Renal cortex interstitium (tissue), 15 donors: ENCODE measurements at places on chromosomes 4 and X.

DNA sequence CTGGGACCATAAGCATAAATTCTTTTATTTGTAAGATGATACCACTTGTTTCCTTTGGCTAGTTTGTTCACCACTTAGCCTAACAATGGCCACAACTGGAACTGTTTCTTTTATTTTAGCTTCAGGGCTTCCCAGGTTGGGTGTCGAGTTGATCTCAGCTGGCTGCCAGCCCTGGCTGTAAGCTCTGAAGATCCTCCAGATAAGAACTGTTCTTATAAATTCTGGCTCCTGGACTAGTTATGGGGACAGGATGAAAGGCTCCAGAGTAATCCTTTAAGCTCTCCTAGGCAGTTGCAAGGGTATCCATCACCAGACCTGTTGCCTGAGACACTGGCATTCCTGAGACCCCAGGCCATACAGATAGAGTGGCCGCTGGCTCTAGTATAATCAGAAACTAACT is 129.4 kb upstream of the ACSL4 start:
- no peak for DNase-seq

DNA sequence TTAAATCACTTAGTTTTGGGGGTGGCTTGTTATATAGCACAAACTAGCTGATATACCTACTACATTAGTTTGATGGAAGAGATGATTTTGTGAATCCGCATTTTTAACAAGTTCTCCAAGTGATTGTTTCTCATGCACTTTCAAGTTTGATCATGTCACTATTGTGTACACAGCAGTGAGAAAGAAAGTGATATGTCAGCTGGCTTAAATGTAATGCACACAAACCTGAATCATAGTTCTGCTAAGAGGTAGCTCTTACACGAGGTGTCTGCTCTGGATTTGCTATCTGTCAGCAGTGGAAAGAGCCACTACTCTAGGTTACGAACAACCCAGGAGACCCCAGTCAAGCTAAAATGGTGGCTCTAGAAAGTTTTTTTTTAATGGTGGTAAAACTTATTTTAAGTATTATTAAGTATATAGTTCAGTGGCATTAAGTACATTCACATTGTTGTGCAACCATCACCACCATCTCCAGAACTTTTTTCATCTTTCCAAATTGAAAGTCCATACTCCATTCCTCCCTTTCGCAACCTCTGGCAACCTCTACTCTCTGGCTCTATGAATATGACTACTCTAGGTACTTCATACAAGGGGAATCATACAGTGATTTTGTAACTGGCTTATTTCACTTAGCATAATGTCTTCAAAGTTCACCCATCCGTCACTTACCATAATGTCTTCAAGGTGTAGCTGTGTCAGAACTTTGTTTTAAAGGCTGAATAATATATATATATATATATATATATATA is 147.3 kb downstream of the HS6ST2 start:
- DNase-seq = no peak

DNA sequence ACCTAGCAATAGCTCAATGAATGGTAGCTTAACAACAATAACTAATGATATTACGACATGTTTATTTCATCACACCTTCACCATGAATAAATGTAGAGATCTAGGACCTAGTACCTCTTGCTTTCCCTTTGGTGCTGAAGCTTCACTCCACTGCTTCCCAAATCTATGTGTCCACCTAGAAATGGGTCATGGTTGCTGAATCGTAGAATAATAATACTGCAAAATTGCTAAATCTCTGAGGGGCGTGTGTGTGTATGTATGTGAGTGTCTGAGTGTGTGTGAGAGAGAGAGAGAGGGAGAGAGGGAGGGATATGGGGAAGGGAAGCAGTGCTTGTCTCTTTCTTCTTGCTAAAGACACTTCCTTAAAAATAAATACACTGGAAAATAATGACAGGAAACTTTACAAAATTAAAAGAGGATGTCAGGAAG is 109.3 kb upstream of the BMP2K start:
- DNase-seq = no peak

- DNase-seq = peak; percentile 16
These were observed 274.3 kb upstream of the NR3C2 start for GRCh38 chr4:148716431-148717052.

DNA sequence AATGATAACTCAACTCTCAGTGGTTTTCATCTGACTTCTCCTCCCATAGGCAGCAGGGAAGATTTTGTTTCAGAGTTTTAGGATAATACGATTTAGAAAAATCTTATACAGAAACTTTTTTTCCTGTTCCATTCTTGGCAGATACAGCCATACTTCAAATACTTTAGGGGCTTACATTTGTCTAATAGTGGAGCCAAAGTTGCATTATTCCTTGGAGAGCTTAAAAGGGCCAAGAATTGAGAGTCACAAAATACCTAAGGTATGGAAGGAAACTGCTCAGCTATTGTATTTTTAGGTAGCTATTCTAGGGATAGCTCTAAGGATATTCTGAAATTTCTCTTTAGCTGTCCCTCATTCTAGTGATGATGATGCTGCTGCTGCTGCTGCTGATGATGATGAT is 132.9 kb upstream of the PTCHD1 start:
- DNase-seq = no peak

DNA sequence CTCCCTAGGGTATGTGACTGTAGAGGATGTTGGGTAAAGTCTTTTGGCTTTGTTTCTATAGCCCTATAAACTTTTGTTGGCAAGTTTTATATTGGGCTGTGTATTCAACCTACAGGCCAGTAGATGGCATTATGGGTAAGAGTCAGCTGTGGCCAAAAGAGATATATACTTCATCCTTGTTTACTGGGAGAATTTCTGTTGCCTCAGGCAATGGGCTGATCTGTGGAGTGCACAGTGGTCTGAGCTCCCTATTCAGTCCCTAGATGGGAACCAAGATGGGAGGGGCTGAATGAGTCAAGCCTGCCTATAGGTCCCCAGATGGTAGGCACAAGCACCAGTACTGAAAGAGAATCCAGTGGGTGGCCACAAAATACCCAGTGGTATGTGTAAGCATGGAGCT is 580.6 kb downstream of the EPHA5 start:
- DNase-seq = no peak

DNA sequence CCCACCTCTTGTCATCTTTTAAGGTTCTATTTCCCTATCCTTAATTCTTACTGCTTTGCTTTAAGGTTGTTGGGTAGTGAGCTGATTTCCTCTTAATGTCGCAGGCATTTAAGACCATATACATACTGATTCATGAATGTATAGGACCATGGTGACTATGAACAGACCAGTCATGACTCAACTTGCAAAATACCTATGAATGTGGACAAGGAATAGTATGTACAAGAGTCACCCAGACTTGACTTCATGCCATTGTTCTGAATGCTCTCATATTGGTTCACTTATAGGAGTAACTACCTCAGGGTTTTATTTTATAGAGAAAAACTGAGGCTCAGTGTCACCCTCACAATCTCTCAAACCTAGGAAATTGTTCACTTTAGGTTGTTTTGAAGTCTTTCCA is 44.3 kb downstream of the CCNG2 start:
- DNase-seq = no peak

GRCh38 chrX:153592091-153592833 is 6.7 kb downstream of the CCNQ start:
- no peak for DNase-seq

DNA sequence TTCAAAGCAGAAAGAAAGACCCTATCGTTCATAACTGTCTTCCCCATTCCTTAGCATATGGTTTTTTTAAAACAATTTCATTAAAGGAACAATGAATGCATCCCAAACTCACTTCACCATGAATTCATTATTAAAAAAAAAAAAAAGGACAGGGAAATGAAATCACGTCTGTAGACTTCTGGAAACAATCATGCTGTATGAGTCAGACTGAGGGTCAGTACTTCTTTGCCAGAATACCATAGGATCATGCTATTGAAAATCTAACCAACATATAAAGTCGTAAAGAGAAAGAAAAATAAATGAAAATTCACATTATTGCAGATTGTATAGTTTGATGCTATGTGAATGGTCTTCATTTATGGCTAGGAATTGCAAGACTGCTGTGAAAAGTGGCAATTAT is 144.4 kb downstream of the PCDH18 start:
- no peak for DNase-seq

DNA sequence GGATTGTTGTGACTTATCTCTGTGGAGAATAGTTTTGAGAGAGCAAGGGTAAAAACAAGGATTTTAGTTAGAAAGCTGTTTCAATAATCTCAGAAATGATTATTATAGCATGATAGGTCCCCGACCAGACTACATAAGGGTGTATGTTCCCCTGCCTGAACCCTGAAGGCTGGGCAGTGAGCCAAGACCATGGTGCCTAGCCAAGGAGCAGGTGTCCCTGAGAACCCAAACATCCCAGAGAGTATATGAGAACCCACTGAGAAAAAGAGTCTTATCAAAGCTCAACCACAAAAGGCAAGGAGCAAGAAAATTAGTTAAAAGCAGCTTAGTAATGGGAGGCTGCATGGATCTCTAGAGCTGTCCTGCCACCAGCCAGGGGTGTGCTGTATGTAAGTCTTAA is 94.9 kb upstream of the UNC5C start:
- DNase-seq = no peak

DNA sequence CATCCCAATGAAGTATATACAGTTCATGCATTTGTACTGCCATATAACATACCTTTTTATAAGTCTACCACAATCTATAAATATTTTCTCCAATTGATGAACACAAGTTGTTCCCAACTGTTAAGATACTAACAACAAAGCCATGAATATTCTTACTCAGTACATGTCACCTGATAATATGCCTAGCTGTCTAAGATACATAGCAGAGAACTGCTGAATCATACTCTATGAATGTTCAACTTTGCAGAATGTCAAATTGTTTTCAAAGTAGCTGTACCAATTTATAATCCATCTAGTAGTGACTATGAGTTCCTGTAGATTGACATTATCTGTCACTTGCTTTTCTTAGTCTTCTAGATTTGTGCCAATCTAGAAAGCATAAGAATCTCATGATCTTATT is 84.9 kb downstream of the RAB28 start:
- DNase-seq = no peak
